Panc1 (cell line): ENCODE measurements at places on chromosomes 11 and 22. TPM values are rescaled to one million over a fixed set of nuclear protein-coding genes. Genes with fewer than 3 reads are reported as not detected.

DNA sequence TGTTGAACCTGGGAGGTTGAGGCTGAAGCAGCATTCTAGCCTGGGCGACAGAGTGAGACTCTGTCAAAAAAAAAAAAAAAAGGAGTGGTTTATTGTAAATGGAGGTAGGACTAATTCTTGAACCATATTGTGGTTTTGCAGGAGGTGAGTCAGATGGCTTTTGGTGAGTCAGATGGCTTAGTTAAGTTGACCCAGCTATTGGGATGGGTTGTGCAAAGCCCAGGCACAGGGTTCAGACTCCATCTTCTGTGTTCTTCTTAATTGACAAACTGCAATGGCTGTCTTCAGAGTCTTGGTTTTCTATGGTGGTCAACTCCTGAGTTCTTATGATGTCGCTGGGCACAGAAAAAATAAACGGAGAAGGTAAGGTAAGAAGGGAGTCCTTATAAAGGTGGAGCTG lies 182.7 kb downstream of the ADAMTS15 start:
- no peaks in the 10 kb centered on the region for H3K27me3 ChIP-seq
- H3K36me3 ChIP-seq = no peaks in the 10 kb centered on the region
- H3K4me1 ChIP-seq = peaks cover 36% of the 10 kb centered on the region

The OR2AG1 gene
- not detected for total RNA-seq

The EFCAB6 gene
- 0.21 TPM for total RNA-seq

The TLCD5 gene
- 22.8 TPM for total RNA-seq

The NCAM1 gene
- total RNA-seq = 0.18 TPM
